ENCODE measurements at places on chromosomes 7 and 10.

GRCh38 chr7:121544726-121545125, 148.6 kb upstream of the FAM3C start:
- DNase-seq: no peak

GRCh38 chr7:96135241-96135640, 186.7 kb downstream of the SLC25A13 start:
- no peak for DNase-seq

- DNase-seq: no peak
These were observed 171.2 kb downstream of the GRM8 start for GRCh38 chr7:127081539-127081938.

- DNase-seq: no peak
These were observed 221.5 kb upstream of the GHITM start for GRCh38 chr10:83917537-83918506.

DNA sequence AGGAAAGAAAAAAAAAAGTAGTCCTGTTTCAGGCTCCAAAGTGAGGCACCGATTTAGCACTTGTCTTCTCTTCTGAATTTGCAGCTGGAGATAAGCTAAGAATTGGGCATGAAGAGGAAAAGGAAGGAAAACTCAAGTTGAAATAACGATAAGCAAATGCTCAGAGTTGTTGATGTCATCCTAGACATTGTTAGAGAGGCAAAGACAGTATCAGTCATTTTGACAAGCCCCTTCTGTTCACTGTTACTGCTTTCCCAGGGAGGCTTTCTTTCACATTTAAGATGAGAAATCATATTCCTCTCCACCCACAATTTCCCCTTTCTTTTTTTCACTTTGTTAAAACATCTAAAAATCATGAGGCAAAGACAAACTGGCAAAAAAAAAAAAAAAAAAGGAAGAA, 41.8 kb downstream of the SORCS1 start:
- no peak for DNase-seq

GRCh38 chr7:74365322-74366022, 76.3 kb downstream of the CLIP2 start:
- DNase-seq: no peak

DNA sequence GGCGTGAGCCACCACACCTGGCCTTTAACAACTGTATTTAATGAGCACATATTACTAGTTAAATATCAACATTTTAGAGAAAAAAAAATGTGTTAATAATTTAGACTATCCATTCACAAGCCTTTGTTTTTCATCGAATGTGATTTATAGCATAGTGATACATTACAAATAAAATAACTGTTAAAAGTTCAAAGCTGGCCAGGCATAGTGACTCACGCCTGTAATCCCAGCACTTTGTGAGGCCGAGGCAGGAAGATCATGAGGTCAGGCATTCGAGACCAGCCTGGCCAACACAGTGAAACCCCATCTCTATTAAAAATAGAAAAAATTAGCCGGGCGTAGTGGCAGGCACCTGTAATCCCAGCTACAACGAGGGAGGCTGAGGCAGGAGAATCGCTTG, 72.7 kb downstream of the HACD1 start:
- no peak for DNase-seq

GRCh38 chr7:39221901-39222300, 244.2 kb downstream of the POU6F2 start:
- DNase-seq: no peak

GRCh38 chr10:83543691-83544462, 595.4 kb upstream of the GHITM start:
- DNase-seq: no peak

GRCh38 chr7:2985866-2986265, 57.8 kb downstream of the CARD11 start:
- DNase-seq: no peak

DNA sequence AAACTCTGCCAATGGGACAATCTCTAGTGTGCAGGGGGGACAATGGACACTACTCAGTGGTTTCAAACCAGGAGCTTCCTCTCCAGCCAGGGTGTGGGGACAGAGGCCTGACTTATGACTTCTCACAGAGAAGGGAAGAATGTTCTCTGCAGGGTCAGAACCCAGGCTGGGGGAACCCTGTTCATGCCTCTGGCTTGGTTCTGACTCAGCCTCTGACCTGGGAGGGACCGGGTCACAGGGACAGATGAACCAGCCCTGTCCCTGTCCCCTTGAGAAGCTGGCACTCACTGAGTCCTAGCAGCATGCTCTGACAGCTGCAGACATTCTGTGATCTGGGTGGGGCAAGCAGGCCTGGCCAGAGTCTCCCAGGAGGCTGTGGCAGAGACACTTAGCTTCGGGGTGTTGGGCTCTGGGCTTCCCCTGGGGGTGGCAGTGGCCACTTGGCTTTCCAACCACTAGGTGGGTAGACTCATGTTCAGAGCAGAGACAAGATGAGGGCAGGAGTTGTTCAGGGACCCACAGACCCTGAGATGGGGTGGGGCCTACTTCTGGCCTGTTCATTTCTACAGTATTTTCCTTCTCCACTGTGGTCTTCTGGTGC, 13.6 kb downstream of the TSPAN15 start:
- DNase-seq: no peak

- DNase-seq: no peak
These were observed 127.5 kb downstream of the PARD3 start for GRCh38 chr10:34687434-34688210.

DNA sequence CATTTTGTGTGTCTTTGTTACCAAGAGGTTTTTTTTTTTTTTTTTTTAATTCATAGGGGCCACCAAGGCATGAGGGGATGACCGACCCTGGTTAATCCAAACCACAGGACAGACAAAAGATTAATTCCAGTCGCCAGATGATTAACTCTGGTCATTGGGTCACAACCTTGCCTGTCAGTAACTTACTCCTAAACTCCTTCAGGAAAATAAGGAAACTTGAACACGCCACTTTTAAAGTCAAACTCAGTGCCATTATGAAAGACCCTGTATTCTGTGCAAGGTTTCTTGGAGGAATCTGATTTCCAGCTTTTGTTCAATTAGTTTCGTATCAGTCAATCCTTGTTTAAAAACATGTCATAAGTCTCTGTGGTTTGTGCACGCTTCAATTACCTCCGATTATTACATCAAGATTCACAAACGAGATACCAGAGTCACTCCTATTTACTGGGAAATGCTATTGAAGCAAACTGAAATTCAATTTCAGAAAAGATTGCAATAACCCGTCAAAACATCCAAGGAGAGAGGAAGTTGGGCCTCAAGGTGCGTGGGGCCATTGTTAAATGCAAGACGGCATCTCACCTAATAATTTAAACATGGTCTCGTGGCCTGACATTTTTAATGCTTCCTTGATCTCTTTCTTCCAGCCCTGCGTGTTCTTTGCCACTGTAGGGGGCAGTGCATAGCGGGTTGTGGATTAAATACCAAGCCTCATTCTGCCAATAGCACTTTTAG, 44.0 kb downstream of the NRP1 start:
- no peak for DNase-seq

DNA sequence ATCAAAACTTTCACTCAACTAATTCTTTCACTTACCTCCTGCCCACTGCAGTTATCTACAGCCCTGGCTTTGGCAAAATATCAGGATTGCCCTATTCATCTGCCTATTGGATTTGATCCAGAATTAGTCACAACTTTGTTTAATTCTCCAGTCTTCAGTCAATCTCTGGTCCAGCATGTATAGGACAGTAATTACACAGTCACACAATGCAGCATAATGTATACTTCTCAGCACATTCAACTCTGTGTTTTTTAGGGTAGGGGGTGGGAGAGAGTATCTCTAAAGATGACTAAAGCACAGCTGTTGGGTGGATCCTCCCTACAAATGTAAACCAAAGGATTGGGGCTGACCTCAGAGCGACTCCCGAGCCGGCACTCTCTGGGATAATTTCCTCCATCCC, 17.7 kb upstream of the NRP1 start:
- DNase-seq: no peak

GRCh38 chr10:117663750-117664149, 121.2 kb downstream of the EMX2 start:
- DNase-seq: no peak

GRCh38 chr7:34260279-34260678, 354.9 kb downstream of the BMPER start:
- DNase-seq: no peak

GRCh38 chr7:95658676-95659075, 62.4 kb upstream of the PDK4 start:
- DNase-seq: no peak

DNA sequence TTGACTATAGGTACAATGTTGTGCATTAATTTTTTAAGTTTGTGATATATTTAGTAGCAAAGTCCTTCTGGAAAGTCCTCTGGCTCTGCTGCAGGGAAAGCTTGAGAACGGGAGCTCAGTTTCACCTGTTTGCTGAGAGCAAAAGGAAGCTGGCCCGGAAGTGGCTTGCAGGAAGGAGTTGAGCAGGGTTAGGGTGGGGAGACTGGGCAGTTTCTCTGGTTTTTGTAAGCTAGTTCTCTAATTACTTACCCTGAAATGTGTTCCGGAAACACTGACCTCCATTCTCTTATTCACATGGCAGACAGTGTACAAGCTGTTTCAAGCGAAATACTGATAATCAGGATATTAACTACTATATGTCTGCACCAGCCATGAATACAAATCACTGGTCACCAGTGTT, 22.3 kb downstream of the MAP3K8 start:
- DNase-seq: no peak

GRCh38 chr7:144834641-144835144, 1.2 kb downstream of the TPK1 start:
- no peak for DNase-seq

DNA sequence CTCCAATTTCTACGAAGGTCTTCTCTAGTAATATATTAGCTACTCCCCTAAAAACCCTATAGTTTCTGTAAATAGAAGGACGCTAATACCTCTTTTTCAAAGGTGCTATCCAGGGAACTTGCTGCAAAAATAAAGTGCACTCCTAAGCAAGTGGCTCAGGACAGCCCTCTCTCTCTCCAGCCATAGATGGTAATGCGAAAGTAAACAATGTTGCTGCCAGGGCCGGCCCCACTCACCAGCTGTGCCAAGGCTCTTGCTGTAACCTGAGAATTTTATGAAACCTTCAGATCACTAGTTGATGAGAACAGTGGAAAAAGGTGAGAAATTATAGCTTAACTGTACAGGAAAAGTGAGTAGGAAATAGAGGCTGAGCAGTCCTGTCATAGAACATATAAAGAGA, 10.9 kb upstream of the TAS2R39 start:
- DNase-seq: no peak

GRCh38 chr10:66654861-66655260, 271.0 kb upstream of the LRRTM3 start:
- no peak for DNase-seq

GRCh38 chr10:3648170-3648569, 136.8 kb downstream of the KLF6 start:
- no peak for DNase-seq

- DNase-seq: no peak
These were observed 217.7 kb downstream of the TCF7L2 start for GRCh38 chr10:113167702-113168101.

- DNase-seq: no peak
These were observed 10.8 kb upstream of the JCAD start for GRCh38 chr10:30070001-30070685.

DNA sequence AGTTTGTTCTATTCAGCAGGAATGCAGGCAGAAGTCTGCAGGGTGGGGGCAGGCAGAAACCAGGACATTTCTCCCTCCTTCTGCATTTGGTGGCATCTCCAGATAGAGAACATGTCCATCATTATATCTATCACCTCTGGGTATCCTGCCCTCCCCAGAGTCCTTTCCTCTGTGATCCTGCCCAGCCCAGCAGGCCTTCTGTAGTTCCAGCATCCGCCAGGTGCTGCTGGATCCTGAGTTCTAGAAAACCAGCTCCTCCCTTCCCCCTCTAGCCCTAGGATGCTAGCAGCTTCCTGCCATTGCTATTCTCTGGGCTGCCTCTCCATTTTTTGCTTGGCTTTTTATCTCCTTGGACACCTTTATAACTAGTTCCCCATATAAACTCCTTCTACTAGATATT, 180.3 kb downstream of the KCNMA1 start:
- DNase-seq: no peak

- DNase-seq: no peak
These were observed 62.4 kb downstream of the TFEC start for GRCh38 chr7:115968171-115968570.

GRCh38 chr7:19754521-19755116, 18.8 kb downstream of the TMEM196 start:
- DNase-seq: no peak

DNA sequence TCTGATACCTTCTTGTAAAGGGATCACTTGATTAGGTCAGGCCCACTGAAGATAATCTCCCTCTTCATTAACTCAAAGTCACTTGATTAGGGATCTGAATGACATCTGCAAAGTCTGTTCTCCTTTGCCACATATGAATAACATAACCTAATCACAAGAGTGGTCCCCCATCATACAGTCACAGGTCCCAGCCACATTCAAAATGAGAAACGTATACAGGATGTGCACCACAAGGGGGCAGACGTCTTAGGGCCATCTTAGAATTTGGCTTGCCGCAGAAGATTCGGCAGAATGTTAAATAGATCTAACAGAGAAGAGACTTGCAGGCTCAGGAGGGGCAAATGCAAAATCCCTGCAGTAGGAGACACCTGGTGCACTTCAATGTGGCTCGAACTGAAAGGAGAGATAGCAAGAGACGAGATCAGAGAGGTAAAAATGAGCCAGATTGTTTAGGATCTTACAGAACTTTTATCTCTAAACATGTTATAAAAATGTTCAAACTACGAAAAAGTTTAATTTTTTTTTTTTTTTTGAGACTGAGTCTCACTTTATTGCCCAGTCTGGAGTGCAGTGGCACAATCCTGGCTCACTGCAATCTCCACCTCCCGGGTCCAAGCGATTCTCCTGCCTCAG, 10.4 kb upstream of the SMC3 start:
- DNase-seq: peak; percentile 32

DNA sequence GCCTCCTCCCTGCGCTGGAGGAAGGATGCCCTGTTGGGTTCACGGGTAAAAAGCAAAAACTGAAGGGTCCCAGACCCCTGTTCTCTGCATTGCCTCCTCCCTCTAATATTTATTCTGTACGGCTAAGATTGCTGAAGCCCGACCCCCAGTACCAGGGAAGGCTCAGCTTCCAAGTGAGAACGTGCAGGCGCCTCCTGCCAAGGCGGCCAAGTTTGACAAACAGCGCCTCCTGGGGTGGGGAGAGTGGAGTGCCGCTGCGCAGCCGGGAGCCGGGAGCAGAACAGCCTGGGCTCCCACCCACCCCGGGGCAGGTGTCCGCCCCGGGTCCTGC, 4.7 kb upstream of the EBF3 start:
- no peak for DNase-seq

DNA sequence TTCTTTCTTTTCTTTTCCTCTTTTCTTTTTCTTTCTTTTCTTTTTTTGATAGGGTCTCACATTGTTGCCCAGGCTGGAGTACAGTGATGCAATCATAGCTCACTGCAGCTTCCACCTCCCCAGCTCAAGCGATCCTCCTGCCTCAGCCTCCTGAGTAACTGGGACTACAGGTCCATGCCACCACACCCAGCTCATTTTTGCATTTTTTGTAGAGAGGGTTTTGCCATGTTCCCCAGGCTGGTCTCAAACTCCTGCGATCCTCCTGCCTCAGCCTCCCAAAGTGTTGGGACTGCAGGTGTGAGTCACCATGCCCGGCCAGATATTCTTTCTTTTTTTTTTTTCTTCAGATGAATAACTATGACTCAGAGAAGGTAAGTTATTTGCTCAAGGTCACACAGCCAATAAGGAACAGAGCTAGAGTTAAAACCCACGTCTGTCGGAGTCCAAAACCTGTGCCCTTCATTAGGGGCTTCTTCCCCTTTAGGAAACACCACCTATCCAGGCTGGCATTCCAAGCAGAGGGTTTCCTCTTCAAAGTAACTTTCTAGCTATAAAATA, 28.1 kb upstream of the DNMBP start:
- DNase-seq: no peak

- no peak for DNase-seq
These were observed 42.3 kb downstream of the FBH1 start for GRCh38 chr10:5932345-5932744.

- no peak for DNase-seq
These were observed 242.5 kb upstream of the HABP2 start for GRCh38 chr10:113310347-113310746.
